ENCODE measurements at places on chromosomes 1 and 21. TPM values are rescaled to one million over a fixed set of nuclear protein-coding genes. Genes with fewer than 3 reads are reported as not detected.

Gene NPPB
- not detected for total RNA-seq

GRCh38 chr1:157438146-157438545, 114.2 kb downstream of the FCRL5 start:
- H3K4me1 ChIP-seq = no peaks in the 10 kb centered on the region
- no peak overlapping the region for H3K4me3 ChIP-seq
- no peaks in the 10 kb centered on the region for H3K27me3 ChIP-seq
- no peaks in the 10 kb centered on the region for H3K36me3 ChIP-seq

DNA sequence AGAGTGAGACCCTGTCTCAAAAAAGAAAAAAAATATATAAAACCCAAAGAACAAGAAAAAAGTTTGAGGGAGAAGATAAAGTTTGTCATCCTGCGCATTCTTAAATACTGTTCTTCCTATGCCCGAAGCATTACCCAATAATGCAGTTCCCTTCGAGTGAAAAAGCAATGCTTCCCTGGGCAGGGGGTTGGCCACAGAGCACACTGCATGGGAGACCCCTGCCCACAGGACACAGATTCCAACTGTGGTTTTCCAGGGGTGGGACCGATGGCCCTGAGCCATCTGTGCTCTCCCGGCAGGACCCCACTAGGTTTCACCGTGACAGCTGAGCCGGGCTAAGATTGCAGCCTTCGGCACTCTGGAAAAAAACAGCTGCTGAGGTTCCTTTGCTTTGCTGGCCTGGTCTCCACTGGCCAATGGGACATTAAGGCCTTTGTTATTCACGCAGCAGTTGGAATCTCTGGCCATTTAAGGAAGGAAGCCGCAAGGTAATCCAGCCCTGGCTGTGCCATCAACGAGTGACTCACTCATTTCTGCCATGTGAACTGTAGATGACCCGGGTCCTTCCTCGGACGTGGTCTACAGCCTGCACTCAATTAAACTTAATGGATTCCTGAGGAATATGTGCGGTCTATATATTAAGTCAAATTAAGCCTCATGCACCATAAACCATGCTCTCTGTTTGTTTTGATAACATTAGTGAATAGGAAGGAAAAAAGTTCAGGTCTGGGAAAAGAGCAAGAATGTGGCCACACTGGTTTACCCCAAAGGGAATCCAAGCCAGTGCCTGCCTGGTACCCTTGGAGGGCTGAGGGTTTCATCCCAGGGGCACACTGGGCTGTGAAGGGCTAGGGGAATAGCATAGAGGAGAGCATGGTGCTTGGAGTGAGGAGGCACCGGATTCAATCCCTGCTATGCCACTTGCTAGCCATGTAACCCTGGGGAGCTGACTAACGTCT, 163.2 kb downstream of the ZBTB18 start:
- H3K27me3 ChIP-seq = no peaks in the 10 kb centered on the region
- no peak overlapping the region for H3K27ac ChIP-seq
- H3K36me3 ChIP-seq = no peaks in the 10 kb centered on the region
- no peaks in the 10 kb centered on the region for H3K4me1 ChIP-seq

DNA sequence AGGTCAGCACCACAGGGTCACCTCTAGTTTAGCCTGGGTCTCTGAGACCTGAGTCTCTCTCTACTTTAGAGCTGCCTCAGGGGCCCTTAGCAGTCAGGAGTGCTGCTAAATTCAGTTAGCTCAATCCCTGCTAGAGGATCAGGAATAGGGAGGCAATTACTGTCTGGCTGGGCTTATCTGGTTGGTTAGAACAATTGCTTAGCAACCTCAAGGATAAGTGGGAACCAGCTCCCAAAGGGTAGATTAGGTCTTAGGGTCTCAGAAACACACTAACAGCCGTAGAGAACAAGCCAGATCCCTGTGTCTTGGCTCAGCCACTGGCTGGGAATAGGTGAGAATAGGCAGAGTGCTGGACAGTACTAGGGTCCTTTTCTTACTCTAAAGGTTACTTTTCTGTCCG, 7.7 kb downstream of the PM20D1 start:
- H3K4me3 ChIP-seq = no peak overlapping the region
- H3K4me1 ChIP-seq = peaks cover 5% of the 10 kb centered on the region
- DNase-seq = no peak
- H3K27ac ChIP-seq = no peak overlapping the region
- no peaks in the 10 kb centered on the region for H3K36me3 ChIP-seq
